Right atrium auricular region (tissue), 2 donors: ENCODE measurements at places on chromosomes 12 and 14.

- DNase-seq: no peak
These were observed 87.0 kb upstream of the DAAM1 start for GRCh38 chr14:59101476-59101875.

DNA sequence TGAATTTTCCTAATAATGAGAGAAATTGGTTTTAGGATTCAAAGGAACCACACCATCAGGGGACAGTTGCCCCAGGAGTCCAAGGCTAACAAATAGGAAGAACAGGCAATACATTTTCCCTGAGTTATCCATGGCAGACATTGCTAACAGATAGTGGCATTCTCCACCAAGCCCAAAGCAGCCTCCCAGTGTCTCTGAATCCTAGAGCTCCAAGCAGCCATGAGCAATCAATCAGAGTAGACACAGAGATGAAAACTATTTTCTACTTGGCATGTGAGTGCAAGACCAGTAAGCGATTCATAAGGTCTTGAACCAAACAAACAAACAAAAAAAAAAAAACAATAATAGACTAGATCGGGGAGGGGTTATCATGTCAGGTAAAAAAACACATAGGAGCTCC is 515.7 kb downstream of the MED13L start:
- no peak for DNase-seq

DNA sequence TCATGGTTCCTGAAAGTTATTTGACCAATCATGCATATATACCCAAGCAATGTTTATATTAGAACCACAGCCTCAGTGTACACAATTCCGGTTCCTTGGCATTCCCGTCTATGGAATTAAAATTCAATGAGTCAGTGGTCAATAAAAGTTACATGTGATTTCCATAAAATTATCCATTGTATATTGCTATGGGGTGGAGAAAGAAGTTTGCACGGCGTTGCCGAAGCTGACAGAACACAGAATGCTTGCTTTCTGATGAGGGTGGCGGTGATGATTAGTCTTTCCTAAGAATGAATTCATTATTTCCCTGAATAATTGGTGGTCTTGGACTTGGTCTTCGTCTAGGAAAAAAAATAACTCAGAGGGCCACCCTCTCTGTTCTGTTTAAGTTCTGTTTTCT is 214.1 kb downstream of the ANO2 start:
- DNase-seq: no peak

DNA sequence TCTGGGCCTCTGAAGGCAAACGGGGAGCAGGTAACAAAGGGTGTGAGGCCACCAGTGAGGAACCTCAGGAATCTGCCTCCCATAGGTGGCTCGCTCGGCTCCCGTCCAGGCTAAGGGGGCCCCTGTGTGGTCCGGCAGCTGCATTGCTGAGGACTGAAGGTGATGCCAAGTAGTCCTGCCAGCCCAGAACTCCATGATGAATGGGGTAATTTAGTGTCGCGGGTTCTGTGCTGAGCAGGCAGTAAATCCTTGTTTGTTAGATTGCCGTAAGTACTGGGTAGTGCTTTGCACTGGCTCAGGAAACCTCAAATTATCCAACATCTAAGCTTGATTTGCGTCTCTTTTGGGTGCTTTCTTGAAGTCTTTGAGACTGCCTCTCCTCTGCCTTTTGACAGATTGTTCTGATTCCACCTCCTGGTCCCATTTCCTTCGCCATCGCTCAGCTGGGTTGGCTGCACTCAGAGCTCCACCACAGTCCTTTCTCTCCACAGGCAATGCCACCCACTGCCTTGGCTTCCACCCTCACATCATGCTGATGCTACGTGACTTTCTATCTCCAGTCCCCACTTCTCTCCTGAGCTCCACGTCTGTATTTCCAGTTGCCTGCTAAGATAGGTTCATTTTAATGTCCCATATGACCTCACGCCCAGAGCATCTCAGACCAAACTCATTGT is 392.0 kb downstream of the FUT8 start:
- no peak for DNase-seq

DNA sequence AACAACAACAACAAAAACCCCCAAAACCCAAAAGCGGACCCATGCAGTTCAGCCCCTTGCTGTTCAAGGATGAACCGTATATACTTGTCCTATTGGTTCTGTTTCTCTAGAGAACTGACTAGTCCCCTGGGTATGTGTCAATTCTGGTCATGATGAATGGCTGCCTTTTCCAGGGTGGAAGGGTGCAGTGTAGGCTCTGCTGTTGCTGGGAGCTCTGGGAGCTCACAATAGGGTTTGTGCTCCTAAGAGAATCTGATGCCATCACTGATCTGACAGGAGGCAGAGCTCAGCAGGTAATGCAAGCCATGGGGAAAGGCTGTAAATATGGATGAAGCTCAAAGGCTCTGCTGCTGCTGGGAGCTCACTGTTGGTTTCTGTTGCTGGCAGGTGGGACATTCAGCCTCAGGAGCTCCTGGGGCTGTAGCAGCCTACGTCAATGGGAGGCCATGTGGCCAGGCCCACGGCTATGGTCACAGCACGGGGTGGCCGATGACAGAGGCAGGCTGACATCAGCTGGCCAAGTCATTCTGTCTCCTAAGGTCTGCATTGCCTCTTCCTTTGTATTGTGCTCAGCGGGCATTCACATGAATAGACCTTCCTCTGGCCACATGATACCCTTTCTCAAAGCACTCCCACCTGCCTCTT is 37.9 kb downstream of the DLK1 start:
- DNase-seq: no peak

DNA sequence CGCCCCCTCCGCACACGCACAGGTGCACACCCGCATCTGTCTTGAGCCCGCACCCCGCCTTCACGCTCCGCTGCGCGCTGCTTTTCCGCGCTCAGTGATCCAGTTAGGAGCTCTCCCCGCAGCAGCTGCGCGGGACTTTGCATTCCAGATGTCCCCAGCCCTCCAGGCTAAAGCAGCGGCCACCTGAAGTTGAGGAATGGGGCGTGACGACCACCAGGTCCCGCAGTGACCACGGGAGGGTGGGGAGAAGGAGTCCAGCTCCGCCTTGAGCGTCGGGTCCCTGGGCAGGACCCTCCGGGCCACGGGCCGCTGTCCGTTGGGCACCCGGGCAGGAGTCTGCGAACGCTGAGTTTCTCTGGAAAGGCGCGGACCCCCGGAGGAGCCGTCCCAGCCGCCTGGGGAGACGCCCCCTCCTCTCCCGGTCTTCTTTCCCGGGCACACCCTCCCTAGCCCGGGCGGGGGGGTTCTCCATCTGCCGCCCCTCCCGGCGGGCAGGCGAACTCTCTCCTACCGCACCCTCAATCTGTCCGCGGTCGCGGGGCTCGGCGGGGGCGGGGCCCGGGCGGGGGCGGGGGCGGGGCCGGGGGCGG is 334 bp upstream of the TMEM132C start:
- DNase-seq: no peak

- no peak for DNase-seq
These were observed 15.8 kb upstream of the ERGIC2 start for GRCh38 chr12:29396774-29397173.

DNA sequence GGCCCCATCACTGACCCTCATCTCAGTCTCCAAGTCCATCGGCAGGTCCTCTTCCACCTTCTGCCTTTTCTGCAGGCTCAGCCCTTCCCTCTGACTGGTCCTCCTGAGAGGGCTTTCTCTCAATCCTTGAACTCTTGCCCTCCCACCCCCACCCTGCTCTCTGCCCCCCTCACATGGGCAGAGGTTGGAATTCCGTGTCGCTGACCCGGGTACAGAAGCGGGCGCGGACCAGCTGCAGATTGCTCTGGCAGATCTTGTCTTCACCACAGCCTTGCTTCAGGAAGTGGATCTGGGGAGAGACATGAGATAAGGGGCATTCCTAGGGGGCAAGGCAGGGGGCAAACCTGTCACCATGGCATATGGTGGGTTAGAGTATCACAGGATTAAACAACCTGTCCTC is 12.4 kb downstream of the ITGA7 start:
- no peak for DNase-seq

- no peak for DNase-seq
These were observed 966.2 kb downstream of the NRXN3 start for GRCh38 chr14:79136071-79137044.

DNA sequence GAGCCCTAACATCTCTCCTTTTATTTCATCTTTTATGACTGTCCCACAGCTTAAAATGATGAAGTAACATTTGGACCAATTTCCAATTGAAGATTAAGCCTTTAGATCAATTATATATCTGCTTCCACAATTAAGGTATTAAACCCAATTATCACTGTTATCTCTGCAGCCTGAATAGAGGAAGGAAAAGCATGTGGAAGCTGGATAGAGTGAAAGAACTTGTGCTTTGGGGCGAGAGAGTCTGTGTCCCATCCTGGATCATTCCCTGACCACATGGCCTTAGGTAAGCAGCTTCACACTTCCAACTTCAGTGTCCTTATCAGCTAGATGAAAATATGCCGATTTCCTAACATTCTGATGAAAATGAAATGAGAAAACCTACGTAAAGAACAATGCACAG is 61.4 kb upstream of the TSPAN8 start:
- no peak for DNase-seq

- DNase-seq: no peak
These were observed 75.1 kb downstream of the KCNK13 start for GRCh38 chr14:90136904-90137303.

GRCh38 chr12:43337571-43338444 is 214.2 kb downstream of the ADAMTS20 start:
- no peak for DNase-seq

- DNase-seq: no peak
These were observed 10.6 kb upstream of the KRT74 start for GRCh38 chr12:52584156-52584682.

- no peak for DNase-seq
These were observed 281.0 kb upstream of the RGS6 start for GRCh38 chr14:71651228-71651627.

GRCh38 chr14:25944020-25944419 is 653.8 kb downstream of the NOVA1 start:
- DNase-seq: no peak

- DNase-seq: no peak
These were observed 285.7 kb upstream of the SEL1L start for GRCh38 chr14:81819344-81819743.

DNA sequence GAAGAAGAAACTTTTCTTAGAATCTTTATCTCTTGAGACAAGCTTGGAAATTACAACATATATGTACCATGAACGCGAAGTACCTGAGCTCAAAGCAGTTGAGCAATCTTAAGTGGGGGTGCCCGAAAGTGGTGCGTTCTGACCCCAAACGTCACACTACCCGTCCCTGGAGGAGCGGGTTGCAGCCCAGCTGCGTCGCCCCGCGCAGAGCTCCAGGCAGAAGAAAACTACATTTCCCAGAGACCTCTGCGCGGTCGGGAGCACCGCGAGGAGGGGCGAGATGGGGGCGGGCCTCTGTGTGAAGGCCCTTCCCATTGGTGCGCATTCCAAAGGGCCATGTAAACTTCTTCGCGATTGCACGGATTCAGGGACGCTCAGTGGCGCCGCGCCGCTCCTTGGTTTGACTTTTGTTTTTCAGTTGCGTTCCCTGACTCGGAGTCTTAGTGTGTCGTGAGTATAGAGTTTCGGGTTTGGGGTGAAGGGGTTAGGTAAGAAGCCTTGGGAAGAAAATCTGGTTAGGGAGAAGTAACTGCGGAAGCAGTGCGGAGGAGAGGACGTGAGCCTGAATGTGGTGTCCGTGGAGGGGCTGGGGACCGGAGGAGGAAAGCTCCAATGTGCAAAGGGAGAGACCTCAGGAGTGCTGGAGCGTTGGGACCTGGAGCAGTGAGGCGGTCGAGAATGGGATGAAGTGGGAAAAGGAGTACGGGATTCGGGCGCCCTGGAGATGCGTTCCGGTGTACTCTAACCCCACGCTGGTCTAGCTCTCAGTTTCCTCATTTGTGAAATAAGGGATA is at the start of gene CCDC77:
TSS of gene CCDC77 (plus strand) at position 410 of the 794 bp plus-strand sequence. CDS start 7,740 bp downstream, outside the sequence.
- DNase-seq: peak; percentile 95

DNA sequence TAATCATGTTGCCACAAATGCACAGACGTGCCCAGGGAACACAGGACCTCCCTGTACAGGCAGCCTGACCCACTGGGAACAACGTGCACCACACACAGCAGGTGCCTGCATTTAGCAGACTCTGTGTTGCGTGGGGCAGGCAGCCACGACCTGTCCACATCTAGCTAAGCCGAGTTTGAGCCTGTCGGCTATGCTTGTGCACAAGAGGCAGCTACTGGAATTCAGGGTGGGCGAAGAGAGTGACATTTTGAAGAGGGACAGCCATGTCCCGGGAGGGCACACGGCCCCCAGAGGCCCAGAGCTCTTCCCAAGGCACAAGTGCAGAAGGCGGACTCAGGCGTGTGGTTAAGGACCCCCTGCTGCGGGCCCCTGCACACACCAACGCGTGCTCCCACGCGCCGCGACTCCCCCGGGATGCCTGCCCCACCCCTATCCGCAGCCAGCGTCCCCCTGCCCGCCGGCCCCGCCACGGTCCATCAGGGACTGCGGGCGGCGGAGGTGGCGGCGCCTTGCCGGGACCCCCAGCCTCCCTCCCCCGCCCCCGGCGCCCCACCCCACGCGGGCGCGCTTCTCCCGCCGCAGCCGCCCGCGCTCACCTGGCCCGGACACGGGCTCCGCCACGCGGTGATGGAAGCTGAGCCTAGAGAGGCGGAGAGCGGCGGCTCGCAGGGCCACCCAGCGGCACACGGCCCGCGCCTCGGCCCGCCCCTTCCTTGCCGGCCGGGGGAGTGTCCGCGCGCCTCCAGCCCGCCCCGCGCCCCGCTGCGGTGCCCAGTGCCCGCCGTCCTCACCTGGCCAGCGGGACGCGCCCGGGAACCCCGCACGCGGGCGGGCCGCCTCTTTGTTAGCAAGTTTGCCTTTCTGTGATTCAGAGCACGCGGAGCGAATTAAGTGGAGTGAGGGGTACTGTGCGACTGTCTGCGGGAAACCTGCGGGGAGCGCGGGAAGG is 125.3 kb upstream of the PRMT8 start:
- DNase-seq: no peak

DNA sequence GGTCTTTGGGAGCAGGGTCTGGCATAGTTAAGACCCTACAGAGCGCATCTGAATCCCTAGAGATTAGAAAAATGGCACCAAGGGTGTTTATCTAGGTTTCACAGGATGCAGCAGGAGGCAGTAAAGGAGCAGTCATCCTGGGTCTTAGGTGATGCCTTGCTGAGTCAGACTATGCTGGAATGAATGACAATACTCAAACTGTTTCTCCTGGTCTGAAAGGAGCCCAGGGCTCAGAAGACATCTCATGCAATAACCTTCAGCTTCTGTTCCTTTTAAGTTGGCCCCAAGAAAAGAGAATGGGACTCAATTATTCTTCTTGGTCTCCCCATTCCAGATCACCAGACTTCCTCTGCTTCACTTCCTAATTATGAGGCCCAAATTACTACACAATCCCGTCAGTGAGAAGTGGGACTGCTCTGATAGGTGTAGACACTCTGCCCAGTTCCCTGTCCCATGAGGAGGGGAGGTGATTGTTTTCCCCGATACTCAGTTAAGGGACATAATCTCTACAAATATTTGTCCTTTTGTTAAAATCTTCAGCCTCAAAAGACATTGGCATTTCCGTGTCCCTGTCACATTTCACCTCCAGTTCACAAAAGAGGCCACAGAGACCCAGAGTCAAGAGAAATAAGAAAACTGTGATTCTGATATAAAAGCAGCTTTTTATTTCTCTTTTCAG is 14.8 kb upstream of the APOF start:
- no peak for DNase-seq
